T-cell (primary cell): ENCODE measurements at places on chromosomes 2 and 18.

DNA sequence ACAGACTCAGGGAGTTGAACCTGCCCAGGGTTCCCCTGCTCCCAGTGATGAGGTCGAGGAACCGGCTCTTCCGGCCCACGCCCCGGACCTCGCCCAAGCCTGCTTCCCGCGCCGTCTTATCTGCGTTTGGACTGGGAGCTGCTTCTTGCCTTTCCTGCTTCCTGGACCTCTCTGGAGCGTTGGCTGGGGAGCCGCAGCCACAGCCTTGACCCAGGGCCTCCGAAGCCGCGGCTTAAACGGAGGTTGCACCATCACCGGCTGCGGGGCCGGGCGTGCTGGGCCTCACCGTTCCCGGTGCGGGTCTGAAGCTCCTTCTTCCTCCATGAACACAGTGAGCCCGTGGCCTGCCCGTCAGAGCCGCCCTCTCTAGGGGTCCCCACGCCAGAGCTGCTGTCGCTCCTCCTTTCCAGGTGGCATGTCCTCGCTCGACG is 13.3 kb downstream of the NTSR2 start:
- no peak for DNase-seq

GRCh38 chr2:25590921-25591505 is 82.4 kb downstream of the DTNB start:
- DNase-seq = no peak

- DNase-seq = no peak
These were observed 23.0 kb downstream of the BIN1 start for GRCh38 chr2:127083819-127084503.

- no peak for DNase-seq
These were observed 7.3 kb downstream of the STARD7 start for GRCh38 chr2:96201338-96201737.

DNA sequence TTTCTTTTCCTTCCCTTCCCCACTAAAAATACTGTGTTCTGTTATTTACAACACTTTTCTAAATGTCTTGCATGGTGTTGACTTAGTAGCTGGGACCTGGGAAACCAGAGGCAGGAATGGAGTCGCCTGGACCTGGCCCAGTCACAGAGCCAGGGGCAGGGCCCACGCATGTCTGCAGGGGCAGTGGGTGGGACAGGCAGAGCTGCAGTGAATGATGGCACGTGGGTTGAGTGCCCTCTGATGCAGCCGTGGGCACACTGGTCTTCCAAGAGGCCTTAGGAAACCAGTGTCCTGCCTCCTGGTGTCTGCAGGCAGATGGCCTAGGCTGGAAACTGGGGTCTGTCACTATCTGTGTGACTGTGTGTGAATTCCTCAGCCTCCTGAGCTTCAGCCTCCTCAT is 46.8 kb downstream of the ARHGEF4 start:
- DNase-seq = no peak

- DNase-seq = no peak
These were observed 52.7 kb downstream of the RBMS1 start for GRCh38 chr2:160440888-160441287.

- no peak for DNase-seq
These were observed 54.6 kb upstream of the BCL2L11 start for GRCh38 chr2:111066062-111066593.

- no peak for DNase-seq
These were observed 183.3 kb downstream of the ASXL3 start for GRCh38 chr18:33761363-33761762.

- DNase-seq = no peak
These were observed 5.3 kb upstream of the EIF2AK3 start for GRCh38 chr2:88632569-88632968.

GRCh38 chr2:101082998-101083397 is 68.2 kb downstream of the TBC1D8 start:
- no peak for DNase-seq

- no peak for DNase-seq
These were observed 284.0 kb upstream of the CCDC68 start for GRCh38 chr18:55243255-55243654.

GRCh38 chr2:110995911-110996310 is 124.8 kb upstream of the BCL2L11 start:
- no peak for DNase-seq

DNA sequence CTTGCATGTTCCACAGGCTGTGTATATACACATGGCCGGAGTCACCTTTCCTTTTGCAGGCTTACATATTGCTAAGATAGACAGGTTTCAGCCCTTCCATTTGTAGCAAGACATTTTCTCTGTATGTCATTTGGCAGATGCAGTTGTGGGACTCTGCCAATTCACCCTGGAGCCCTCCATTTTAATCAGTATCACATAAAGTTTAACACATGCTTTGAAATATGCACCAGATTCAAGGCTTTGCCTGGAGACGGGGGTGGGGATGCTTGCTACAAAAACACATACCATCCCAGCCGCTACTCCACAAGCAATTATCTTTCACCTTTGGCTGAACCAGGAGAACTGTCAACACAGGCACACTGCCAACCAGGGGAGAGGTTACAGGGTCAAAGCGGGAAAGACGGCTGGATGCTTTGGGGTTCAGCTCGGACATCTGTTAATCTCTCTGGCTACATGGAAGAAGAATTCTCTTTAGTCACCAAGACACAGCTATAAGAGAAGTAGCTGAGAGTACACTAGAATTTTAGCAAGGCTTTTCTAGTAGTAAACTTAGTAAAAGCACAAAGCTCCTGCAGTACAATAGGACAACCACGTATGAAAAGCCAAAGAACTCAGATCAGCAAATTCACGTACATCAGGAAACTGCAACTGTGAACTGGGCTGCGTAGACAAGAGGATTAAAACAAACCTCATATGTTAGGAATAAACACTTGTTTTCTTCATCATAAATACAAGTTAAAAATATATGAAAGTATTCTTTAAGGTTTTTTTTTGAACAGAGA is 130.9 kb downstream of the EXOC6B start:
- DNase-seq = no peak

DNA sequence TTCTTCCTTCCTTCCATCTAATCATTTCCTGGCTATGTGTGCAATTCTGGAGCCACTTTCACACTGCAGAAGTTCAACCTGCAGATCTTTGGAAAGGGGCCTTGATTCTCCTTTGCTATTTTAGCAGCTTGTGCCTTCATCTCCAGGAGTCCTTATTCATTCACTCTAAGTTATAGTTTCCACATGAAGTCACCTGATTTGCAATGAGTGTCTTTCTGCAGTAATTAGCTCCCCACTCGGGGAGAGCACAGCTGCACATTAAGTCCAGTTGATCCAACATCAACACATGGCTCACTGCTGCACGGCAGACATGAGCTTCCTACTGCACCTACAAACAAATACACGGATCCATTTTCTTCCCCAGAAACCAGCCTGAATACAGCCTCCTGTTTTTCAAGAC is 323.1 kb upstream of the TNP1 start:
- DNase-seq = no peak

- no peak for DNase-seq
These were observed 34.4 kb upstream of the AAK1 start for GRCh38 chr2:69677914-69678313.

GRCh38 chr2:141601511-141602152 is 529.2 kb downstream of the LRP1B start:
- no peak for DNase-seq

GRCh38 chr2:184302506-184302905 is 295.8 kb upstream of the ZNF804A start:
- DNase-seq = no peak

- DNase-seq = no peak
These were observed 76.7 kb downstream of the C18orf54 start for GRCh38 chr18:54434453-54434852.

DNA sequence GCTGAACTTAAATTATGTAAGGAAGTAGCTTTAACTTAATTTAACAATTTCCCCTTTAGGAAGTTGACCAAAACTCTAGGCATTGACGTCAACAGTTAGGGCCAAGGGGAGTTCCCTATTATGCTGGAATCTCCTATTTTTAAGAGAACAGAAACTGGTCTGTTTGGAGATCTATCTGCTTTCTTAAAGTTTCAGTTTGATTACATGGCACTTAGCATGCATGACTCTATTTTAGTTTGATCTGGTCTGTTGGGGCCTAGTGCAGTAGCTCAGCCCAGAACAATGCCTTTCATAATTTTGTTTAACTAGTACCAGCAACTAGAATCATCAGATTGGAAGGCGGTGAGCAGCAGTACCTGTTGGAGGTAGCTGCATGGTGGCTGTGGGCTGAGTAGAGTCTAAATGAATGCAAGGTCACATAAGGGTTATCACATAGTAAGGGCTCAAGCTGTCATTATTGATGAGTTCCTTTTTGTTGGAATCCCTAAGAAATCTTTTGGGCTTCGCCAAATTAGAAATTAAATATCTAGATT is 60.5 kb upstream of the ZNG1B start:
- no peak for DNase-seq

GRCh38 chr2:72827966-72828646 is 2.3 kb upstream of the EXOC6B start:
- no peak for DNase-seq

- no peak for DNase-seq
These were observed 70.5 kb upstream of the ZNF516 start for GRCh38 chr18:76565238-76566173.

GRCh38 chr2:6846967-6847681 is 18.6 kb downstream of the CMPK2 start:
- no peak for DNase-seq

DNA sequence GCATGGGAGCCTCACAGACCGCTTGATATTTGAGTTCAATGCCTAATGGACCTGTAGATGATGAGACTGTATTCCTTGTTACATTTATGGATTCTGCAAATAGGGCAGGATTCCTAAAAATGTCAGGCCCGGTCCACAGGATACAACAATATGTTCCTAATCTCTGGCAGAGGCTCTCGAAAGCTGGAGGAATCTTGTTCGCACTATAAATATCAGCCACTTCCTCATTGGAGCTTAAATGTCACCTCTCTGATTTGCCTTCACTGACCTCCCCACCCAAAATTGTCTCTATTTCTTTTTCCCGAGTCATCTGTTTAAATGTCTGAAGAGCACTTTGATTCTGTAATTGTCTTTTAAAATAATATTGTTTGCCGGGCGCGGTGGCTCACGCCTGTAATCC is 12.0 kb upstream of the ACSL3 start:
- no peak for DNase-seq

DNA sequence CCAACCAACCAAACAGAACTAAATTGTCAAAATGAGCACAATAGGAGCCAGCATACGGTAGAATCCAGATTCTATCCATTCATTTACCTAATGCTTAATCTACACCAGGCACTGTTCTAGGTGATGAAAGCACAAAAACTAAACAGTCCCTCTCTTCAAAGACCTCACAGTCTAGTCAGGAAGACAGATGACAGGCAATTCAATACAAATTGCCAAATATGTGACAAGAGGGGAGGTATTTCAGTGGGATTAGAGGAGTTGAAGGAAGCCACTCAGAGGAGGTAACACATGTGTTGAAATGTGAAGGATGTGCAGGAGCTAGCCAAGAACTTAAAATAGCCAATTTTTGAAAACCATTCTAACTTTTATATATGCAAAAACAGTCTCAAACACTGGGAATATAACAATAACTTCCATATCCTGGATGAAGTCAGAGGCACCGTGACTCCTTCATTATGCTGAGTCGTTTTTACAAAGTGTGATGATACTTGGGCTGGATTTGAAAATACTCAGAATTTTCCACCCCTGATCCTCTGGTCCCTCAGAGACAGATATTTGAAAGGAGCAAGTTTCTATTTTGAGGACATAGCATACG is 204.9 kb downstream of the PID1 start:
- DNase-seq = no peak

GRCh38 chr18:60372596-60372995 is at the start of gene MC4R:
TSS of gene MC4R (minus strand) at chr18:60372775. CDS start at chr18:60372349, 426 bp downstream.
- no peak for DNase-seq

GRCh38 chr2:219876931-219877330 is 249.5 kb downstream of the SLC4A3 start:
- no peak for DNase-seq

- no peak for DNase-seq
These were observed 45.0 kb upstream of the MTCL1 start for GRCh38 chr18:8660316-8660715.

GRCh38 chr18:79248495-79249060 is 147.2 kb upstream of the NFATC1 start:
- DNase-seq = no peak

- peak; percentile 52 for DNase-seq
These were observed at the start of gene ABHD1 for GRCh38 chr2:27123302-27124150. TSS of gene ABHD1 (plus strand) at chr2:27123815. CDS start at chr2:27123949, 134 bp downstream.

DNA sequence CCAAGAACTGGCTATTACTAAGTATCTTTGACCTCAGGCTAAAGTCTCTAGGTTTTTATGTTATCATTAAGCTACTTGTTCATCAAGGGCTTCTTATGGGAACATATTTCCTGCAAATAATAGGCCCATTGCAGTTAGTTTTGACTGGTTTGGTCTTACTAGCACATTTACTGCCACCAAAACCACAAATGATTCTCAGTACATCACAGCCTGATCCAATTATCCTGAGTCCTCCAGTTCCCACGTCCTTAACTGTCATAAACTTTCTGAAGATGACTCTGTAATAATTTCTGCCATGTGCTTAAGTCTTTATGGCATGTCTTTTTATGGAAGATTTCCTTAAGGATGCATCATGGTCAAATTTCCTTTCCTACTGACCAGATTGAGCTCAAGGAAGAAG is 123.3 kb upstream of the TANK start:
- DNase-seq = no peak

- DNase-seq = no peak
These were observed 25.4 kb upstream of the CHN1 start for GRCh38 chr2:175030380-175031271.

DNA sequence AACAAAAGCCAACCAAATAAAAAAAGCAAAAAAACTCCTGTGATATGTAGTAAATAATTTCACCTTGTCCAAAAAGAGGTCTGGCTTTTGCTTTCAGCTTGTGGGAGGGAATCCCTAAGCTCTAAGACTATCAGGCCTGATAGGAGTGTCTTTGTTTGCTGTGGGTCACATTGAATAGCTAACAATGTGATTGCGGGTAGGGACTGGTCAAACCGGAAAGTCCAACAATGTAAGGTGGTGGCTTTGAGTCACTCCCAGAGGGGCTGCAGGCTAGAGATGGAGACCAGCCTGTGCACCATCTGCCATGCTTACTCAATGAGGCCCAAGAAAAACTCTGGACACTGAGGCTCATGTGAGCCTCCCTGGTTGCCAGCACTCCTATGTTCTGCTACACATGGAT is 192.9 kb downstream of the TFCP2L1 start:
- DNase-seq = no peak

DNA sequence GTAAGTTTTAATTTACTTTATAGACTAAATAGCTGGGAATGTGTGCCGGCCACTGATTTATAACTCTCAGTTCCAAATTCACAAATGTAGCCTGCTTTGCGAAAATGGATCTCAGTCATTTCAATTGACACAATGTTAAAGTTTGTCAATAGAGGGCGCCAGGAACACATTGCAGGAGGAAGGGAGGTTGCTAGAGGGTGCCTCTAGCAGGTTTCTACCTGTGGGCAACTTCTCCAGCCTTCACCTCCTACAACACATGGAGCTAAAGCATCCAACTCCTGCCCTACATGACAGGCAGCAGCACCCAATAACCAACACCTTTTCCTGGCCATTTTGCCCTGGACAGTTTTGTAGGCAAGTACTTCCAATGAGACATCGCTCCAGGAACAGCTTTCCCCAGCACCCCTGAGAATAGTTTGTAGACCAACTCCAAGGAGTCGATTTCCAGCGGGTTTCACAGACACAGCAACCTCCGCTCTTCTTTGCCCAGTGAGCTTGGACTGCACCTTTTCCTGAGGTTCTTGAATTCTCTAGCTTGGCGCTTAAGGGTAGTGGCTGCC is 784.8 kb upstream of the CDH2 start:
- DNase-seq = no peak
